ENCODE measurements at places on chromosomes 6 and 20.
A peak's percentile ranks its signal among the peaks of the same experiment; 100 is the strongest.

GRCh38 chr6:150418827-150419594, 50.2 kb downstream of the IYD start:
- DNase-seq, result peak; percentile 43

DNA sequence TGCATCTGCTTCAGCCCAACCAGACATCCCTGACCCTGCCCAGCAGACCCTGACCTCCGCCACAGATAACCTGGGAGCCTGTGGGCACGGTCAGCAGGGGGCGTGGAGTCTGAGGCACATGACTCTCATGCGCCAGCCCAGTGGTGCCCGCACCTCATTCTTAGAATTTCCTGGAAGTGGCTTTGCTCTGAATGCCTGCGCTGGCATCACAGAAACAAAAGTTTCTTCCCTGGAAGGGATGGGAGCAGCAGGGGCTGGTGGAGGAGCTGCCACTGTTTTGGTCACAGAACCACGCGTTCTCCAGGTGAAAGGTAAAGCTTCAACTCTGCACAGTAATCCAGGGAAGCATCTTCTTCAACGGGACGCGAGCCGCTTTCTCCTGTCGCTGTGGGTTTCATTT, 67.9 kb upstream of the DUSP22 start:
- DNase-seq, result no peak

DNA sequence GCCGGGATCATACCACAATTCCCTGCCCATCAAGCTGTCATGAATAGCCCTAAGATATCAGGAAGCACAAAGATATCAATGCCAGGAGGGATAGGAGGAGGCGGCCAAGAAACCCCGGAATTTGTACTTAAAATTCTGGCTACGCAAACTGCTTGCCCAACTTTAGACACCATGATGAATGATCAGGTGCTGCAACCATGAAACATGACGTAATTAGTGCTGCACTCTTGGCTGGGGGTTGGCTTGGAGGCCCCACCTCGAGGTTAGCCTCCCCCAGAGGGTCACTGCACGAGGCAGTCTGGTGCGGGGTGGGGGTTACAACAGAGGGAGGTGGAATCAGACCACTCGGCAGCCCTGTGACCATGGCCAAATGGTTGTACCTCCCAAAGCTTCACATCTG, 8.9 kb downstream of the SIRPA start:
- DNase-seq, result no peak

- DNase-seq, result no peak
Observed at GRCh38 chr6:122184401-122184827, 215.0 kb upstream of the HSF2 start.

DNA sequence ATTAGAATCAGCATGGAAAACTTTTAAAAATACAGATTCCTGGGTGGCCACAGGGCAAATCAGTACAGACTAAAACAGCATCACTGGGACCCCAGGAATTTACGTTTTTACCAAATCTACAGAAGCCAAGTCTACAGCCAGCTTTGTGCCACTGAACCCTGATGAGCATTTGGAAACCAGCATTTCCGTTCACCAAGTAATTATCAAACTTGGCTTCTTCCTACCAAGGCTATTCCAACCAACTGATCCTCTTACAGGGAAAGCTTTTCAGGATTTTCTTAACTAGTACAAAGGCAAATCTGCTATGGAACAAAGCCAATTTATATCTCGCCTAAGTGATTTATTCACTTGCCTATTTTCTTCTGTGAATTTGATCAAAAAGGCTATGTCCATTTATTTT, 47.0 kb downstream of the PLAGL1 start:
- no peak for DNase-seq

GRCh38 chr6:53992522-53992921, 118.7 kb upstream of the MLIP start:
- no peak for DNase-seq

DNA sequence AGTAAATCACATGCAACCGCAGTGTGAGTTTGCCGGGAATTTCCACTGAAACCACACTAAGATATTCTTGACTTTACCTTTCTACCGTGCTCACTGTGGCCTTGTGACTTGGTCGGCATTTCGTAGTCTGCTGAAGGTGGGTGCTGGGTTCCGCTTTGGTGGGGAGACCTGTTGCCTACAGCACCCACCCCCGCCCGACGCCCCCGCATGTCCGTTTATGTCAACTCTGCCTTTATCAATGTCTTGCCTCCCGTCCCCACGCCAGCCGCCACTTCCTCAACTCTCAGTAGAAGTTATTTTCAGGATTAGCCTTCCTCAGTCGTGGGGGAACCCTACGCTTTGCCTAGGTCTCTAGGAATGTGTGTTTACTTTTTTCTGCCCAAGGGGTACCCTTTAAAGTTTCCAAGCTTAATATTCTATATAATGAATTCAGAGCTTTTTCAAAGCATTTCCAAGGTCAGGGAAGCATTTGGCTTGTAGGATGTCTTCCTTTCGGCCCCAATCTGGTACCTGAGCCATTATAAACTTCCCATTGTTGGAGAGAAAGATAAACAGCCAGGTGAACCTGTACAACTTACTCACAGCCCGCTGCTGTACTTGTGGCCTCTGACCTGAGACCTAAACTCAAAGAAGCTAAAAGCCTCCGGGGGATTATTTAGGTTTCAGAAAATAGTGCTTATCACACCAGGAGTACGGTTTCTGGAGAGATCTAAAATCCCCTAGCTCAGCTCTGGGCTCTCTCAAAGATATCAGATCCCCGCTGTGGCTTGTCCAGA, 54.2 kb downstream of the TBC1D7 start:
- no peak for DNase-seq

- no peak for DNase-seq
Observed at GRCh38 chr6:137904822-137905617, 38.0 kb downstream of the TNFAIP3 start.

- no peak for DNase-seq
Observed at GRCh38 chr6:25010176-25010575, 74.4 kb upstream of the RIPOR2 start.
